ENCODE measurements at places on chromosomes 1 and 21.

GRCh38 chr21:45473496-45474322 is 68.5 kb downstream of the SLC19A1 start:
- DNase-seq = no peak

- no peak for DNase-seq
Observed at GRCh38 chr21:33880626-33881025, 35.0 kb downstream of the ATP5PO start.

DNA sequence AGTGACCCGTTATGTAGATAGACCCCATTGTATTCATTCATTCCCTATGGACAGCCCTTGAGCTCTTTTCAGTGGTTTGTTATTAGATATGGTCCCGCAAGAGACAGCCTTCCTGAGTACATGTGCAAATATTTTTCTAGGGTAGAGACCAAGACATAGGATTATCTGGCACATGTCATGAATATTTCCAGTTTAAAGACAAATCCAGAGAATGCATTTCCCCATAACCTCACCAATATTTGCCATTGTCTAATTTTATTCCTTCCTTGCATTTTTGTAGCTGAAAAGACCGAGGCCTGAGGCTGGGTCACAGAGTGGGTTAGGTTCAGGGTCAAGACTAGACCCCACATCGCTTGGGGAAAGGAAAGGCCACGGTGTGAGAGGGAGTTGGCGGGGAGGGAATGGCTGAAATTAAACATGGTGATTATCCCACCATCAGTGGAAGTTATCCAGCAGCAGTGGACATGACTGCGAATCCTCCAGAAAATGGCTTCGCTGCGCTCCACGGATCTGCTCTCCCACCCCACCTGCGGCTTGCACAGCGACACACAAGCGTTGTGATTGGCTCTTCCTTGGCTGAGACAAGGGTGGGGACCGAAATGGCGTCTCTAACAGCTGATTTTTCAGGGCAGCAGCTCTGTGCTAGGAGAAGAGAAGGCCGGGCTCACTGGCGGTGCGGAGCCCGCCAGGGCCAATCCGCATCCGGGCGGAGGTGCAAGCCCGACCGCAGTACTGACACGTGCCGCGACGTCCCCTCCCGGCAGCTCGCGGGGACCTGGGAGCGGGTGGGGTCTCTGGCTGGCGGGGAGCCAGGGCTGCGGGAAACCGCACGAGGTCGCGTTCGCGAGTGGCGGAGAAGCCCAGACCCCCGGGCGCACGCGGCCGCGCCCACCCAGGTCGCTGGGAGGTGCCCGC is 16.1 kb upstream of the STMN1 start:
- DNase-seq = peak; percentile 7

DNA sequence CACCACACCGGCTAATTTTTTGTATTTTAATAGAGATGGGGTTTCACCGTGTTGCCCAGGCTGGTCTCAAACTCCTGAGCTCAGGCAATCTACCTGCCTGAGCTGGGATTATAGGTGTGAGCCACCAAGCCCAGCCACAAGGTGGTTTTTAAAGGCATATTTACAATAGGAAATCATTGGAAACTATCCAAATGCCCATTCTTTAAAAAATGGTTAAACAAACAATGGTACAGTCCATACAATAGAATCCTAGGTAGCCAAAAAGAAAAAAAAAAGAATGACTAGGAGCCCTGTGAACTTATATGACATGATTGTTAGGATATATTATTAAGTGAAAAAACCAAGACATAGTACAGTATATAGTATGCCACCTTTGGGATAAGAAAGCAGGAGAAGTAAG is 5.3 kb downstream of the ATP2B4 start:
- no peak for DNase-seq

GRCh38 chr1:70980361-70980760 is 67.3 kb downstream of the PTGER3 start:
- no peak for DNase-seq

DNA sequence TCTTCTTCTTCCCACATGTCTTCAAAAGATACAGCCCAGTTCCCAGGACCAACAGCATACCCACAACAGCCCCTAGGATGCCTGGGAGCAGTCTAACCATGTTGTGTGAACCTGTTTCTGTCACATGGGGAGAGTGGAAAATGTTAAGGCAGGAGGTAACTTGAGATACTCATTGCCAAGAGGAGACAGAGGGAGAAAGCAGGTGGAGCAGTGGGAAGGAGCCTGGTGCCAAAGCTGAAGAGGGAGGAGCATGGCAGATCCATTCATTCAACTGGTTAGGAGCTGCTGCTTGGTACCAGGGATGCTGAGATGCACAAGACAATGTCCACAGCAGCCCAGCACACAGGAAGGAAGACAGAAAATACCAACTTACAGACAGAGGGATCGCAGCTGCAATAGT is 149.8 kb upstream of the ETV3 start:
- no peak for DNase-seq

DNA sequence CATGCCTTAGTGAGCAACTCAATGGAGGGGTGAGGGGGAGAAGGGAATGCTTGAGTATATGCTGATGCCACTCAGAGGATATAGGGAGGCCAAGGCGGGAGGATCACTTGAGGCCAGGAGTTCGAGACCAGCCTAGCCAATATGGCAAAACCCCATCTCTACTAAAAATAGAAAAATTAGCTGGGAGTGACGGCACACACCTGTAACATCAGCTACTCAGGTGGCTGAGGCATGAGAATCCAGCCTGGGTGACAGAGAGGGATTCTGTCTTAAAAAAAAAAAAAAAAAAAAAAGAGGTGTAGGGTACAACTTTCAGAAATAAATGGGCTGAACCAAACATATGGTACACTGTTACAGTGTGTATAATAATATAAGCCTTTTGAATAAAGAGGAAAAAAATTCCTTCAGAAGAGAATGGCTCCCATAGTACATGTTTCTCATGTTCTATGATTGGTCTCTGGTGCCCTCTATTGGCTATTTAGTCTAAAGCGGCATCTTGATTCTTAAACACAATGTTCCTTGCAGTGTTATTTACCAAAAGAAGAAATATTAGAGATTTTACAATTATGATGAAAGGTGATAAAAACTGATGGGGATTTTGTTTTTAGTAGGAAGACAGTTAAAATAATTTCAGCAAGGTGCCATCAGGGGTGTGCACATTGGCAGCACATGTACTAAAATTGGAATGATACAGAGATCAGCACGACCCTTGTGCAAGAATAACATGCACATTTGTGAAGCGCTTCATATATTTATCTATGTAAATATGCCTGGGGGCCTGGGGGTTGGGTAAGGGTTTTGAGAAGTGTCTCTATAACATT is 109.8 kb downstream of the PATJ start:
- peak; percentile 15 for DNase-seq
